Foreskin melanocyte (primary cell): ENCODE measurements at places on chromosomes 1 and 21.

DNA sequence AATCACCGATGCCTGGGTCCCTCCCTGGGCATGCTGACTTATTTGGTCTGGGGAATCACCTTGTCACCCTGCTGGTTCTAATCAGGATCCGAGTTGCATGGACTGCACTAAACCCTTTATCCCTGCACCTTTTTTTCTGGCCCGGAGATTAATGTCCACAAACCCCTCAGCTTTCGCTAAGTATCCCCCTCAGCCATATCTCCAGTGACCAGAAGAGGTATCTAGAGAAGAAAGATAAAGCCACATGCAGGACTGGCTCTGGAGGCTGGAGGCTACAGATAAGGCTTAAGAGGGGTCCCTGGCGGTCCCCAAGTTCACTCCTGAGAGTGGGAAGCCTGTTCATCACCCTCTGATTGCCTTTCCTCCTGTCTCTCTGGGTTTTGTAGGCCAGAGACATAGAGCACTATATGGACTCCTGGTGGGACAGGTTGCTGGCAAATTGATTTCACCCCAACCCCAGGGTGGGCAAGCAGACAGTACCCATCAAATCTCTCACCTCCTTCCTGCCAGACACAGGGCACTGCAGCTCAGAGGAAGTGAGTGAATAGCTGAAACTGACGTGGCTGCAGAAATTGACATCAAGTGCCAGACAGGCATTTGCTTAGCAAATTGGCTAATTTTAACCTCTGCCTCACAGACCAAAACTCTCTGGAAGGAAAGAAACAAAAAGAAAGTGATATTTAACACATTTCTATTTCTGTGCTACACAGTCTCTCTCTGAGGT lies 38.8 kb downstream of the HMGB4 start:
- no peak for DNase-seq

DNA sequence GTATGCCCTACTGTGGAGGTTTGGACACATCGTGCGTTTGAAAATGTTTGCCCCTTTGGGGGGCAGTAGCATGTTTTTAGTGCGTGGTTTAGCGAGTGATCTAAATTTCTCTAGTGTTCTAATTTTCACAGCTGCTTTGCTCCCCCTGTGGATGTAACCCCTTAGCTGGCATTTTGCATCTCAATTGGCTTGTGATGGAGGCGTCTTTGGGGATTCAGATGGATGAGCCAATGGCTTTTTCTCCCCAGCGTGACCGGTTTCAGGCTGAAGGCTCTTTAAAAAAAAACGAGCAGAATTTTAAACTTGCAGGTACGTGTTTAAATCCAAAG lies 836 bp downstream of the CDC7 start:
- no peak for DNase-seq

DNA sequence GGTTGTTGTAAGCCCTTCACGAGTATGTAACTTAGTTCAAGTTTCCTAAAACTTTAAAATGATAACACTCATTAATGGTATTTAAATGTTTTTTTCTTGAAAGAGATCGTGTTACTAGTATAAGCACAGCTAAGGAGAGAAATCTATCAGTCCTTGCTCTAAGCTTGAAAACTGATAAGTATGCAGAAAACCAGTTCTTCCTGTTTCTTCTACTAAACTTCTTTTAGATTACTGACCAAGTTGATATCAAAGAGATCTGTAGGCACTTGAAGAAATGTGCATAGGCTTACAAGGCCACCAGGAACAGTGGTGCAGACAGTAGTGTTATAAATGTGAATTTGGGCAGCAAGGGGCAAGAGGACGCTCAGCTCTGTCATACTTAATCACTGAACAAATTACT lies 3.9 kb downstream of the EFCAB14 start:
- DNase-seq: no peak

DNA sequence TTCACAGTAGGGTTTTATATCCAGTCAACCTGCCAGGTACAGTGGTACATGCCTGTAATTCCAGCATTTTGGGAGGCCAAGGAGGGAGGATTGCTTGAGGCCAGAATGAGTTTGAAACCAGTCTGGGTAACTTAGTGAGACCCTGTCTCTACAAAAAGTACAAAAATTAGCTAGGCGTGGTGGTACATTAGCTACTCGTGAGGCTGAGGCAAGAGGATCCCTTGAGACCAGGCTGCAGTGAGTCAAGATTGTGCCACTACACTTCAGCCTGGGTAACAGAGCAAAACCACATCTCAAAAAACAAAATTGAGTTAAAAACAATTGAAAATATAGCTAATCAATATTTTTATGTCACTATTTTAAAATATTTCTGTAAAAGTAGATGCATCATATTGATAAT lies 33.2 kb downstream of the DDI2 start:
- DNase-seq: no peak

GRCh38 chr1:3762151-3762872 lies 10.1 kb downstream of the CCDC27 start:
- no peak for DNase-seq

GRCh38 chr1:216553040-216553439 lies 129.8 kb upstream of the USH2A start:
- no peak for DNase-seq

GRCh38 chr1:100443811-100444571 lies 91.7 kb downstream of the CDC14A start:
- DNase-seq: no peak

GRCh38 chr1:204624631-204625216 lies 60.8 kb downstream of the LRRN2 start:
- no peak for DNase-seq

GRCh38 chr1:14815175-14815877 lies 216.8 kb downstream of the KAZN start:
- DNase-seq: no peak

- DNase-seq: no peak
Measured at GRCh38 chr1:175363031-175363430, 170.5 kb upstream of the KIAA0040 start.

DNA sequence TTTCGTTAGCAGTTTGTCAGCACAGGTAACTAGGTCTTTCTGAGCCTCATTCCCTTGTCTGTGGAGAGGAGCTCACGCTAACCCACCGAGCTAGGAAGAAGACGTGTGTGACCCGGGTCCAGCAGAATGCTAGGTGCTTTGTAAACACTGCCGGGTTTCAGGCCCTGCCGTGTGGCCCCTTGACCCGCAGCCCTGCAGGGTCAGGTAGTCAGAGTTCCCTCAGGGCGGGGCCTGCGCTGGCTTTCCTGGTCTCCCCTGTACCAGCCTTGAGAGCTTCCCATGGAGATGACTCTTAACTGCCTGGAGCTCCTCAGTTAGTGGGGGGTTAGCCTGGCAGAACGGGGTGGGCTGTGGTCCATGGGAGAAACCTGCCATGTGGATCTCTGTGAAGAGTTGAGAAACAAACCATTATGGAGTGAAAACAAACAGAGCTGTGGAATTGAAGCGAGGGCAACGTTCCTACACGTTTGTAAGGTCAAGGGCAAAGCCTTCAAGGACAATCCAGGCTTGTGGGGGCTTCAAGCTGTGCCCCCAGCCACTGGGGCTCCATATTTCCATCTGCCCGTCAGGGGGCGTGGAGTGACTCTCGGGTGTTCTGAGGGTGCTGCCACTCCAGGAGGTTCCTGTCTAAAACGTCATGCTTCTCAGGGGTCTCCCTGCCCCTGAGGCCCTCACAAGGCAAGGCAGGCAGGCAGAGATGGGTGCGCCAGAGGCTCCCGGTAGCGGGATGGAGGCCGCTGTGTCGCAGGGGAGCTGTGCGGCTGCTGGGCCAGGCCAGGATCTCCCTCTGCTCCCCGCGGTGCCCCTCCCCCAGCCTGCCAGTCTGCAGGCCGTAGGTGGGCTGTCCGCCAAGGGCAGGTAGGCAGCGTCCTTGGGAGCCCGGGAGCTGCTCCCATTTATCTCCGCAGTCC lies 23.8 kb downstream of the LHX4 start:
- DNase-seq: no peak

DNA sequence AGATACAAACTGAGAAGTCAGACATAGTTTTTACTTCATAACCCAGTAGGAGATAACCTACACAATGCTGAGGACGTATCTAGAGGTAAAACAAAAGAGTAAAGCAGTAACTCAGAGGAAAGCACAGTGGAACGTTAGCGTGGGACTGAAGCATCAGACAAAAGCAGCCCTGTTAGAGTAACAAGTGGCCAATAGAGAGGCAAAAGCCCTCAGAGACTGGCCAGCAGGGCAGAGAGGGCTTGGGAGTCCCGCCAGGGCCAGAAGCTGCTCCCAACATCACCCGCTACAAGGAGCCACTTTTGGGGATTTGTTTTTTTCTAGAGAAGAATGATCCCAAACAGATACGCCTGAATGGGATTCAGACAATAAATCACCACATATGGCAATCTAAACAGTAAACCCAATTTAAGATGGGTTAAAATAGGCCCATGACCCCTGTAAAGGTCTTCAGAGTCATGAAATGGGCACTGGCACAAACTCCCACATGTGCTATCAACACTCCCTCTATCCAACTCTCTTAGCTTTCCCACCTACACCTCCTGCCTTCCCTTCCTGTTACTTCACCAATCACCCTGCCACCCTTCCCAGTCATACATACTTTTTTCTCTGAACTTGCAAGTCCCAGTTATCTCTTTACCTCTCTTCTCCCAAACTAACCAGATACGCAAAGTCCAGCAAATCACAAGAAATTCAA lies 17.2 kb downstream of the TADA1 start:
- peak; percentile 48 for DNase-seq

GRCh38 chr1:68196676-68197075 lies 35.6 kb downstream of the WLS start:
- no peak for DNase-seq

DNA sequence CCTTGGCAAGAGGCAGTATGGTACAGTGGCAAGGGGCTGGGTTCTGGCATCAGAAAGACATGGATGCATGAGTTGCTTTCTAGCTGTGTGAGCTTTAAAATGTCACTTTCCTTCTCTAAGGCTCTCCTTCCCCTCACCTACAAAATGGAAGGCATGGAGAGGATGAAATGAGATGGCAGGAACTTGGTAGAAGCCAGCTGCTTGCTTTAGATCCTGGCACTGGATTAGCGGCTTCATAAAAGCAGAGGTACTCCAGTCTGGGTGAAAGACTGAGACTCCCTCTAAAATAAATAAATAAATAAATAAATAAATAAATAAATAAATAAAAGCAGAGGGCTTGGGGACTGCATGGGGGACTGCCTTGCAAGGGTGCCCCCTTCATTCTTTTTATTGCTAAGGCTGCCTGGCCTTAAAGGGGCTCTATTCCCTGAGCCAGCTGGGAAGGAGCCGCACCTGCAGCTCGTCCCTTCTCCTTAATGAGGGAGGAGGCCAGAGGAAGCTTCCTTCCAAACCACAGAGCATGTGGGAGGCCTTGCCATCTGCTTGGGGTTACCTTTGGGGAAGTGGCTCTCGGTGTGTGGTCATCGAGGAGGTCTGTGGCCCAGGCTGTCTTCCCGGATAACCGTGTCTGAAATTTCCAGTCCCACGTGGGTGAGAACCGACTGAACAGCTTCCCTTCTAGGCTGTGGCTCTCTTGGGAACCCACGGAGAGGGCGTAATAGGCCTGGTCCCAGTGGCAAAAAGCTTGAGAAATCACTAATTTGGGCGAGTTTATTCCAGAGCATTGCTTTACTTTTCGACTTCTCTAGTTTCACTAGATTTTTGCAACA lies 2.0 kb upstream of the ATP13A2 start:
- no peak for DNase-seq

DNA sequence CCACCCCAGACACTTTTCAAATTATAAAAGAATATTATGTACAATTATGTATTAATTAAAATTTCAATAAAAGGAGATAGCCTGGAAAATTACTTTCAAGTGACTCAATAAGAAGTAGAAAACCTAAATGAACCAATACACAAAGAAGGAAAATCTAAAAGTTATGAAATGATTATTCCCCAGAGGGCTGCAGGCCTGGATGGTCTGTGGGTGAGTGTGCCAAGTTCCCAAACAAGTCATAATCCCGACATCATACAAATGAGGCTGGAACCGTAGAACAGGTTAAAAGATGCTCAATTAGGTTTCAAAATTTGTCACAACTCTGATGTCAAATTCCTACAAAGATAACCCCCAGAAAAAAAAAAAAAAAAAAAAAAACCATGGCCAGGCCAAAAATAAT lies 12.7 kb downstream of the SPATC1L start:
- DNase-seq: no peak

DNA sequence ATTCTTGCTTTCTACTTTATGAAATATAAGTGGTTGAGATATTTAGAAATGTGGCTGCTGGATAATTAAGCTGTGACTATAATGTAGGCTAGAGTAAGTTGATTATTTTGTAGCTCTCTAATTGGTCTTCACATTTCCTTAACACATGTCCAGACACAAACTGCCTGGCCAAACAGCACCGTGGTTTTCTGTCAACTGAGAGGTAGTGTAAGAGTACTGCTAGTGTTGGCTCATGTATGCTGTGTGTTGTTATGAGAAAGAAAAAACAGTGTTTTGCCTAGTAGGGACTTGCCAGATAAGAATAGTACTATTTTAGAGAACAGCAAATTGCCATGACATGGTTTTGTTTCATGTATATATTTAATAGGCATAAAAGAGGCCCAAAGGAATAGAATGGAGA lies 37.1 kb downstream of the TMED5 start:
- DNase-seq: peak; percentile 32

DNA sequence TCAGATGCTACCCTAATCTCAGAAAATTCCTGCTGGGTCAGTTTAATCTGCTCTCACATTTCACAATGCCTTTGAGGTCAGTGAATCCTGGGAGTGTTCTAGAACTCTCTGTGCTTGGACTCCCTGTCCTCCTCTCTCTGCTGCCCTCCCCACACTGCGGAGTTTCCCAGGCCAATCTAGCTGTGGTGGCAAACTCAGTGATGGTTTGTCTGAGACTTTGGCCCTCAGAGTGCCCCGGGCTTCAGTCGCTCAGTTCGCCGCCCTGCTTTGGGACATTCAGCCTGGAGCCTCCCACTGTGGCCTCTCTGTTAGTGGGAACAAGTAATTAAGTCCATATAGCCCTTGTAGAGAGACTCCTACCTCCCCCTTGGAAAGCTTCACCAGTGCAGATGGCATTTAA lies 7.1 kb downstream of the C1orf226 start:
- DNase-seq: no peak

DNA sequence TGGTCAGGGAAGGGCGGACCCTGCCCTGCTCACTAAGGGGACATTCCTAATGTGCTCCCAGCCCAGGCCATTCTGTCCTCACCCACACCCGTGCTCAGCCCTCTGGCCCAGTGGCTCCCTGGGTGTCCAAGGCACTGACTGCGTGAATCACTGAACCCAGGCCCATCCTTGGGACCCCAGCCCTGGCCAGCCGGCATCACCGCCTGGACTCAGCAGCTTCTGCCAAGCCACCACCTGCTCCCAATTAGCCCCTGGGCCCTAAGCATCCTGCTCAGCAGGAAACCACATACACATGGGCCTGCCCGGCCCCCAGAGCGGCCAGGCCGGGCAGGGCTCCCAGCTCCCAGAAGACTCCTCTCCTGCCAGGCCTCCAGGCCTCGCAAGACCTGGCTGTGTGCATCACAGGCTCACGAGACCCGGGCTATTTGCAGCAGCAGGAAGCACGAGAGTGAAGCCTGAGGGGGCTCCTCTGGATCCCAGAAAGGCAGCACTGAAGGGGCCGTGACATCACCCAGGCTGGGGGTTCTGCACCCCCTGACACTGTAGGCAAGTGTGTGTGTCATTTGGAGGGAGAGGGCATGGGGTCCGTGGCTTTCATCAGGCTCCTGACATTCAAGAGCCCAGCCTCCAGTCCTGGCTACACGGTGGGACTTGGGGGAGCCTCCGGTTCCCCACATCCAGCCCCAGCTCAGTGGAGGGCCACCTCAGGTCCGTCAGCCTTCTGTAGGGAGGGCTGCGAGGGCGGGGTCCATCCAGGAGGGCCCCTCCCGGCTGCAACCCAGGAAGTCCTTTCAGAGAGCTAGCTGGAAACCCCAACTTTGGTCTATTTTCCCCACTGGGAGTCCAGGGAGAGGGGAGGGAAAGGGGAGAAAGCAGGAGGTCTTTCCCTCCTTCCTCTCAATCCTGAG lies 1.6 kb downstream of the MFAP2 start:
- peak; percentile 88 for DNase-seq
